ENCODE measurements at places on chromosomes 1 and 21.

GRCh38 chr1:10064416-10065343, 31.9 kb downstream of the UBE4B start:
- no peak for DNase-seq

- DNase-seq: no peak
These were observed 39.8 kb downstream of the SNAP47 start for GRCh38 chr1:227774821-227775661.

GRCh38 chr21:17631195-17631594, 18.5 kb upstream of the BTG3 start:
- DNase-seq: no peak

- DNase-seq: no peak
These were observed 64.9 kb upstream of the LMO4 start for GRCh38 chr1:87263785-87264184.

- DNase-seq: no peak
These were observed 62.8 kb upstream of the NGF start for GRCh38 chr1:115400891-115401290.

- DNase-seq: no peak
These were observed 1.6 kb downstream of the COL6A2 start for GRCh38 chr21:46099476-46099875.

DNA sequence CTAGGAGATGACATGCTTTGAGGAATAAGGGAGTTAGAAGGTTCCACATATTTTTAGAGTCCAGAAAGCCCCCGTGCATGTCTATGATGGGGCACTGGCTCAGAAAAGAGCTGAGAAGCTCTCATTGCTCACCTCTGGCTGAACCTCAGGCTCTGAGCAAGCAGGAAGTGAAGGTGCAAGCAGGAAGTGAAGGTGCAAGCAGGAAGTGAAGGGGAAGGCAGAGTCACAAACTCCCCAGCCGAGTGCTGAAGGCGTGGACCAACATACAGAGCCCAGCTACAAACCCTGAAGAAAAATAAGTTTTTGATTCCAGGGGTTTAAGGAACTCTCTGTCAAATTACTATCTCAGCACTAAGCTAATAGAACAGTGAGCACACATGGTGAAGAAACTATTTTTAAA, 7.0 kb downstream of the KRTAP10-8 start:
- peak; percentile 50 for DNase-seq

DNA sequence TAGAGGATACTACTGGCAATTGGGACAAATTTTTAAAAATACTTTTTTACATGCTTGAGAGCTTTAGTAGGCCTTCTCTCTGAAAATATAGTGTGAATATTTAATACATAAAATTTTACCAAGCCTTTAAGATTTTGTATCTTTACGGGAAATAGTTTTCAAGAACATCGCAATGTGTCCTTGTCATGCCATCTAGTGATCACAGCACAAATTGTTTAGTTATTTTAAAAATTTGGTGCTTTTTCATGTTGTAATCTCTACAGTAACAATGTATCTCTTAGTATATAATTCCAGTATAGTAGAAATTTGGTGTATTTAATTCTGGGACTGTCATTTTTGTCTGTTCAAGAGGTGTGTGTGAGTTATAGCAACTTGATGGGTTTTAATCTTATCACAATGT, 6.7 kb downstream of the CDC7 start:
- DNase-seq: no peak

GRCh38 chr1:116842654-116843053, 67.1 kb upstream of the PTGFRN start:
- no peak for DNase-seq

DNA sequence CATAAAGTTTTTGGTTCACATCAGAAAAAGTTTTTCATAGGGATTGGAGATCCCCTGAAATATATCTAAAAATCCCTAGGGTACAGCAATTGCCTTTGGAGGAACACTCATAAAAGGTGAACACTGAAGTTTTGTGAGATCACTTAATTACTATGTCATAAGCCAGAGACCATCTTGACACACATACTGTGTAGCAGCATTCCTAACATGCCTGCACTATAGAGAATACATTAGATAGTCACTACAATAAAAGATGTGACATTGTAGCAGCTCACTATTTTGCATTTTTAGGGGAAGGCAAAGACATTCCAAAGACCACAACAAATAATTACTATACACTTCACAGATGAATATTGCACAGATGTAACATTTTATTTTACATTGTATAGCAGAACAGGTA, 779.9 kb downstream of the KCNT2 start:
- DNase-seq: no peak

DNA sequence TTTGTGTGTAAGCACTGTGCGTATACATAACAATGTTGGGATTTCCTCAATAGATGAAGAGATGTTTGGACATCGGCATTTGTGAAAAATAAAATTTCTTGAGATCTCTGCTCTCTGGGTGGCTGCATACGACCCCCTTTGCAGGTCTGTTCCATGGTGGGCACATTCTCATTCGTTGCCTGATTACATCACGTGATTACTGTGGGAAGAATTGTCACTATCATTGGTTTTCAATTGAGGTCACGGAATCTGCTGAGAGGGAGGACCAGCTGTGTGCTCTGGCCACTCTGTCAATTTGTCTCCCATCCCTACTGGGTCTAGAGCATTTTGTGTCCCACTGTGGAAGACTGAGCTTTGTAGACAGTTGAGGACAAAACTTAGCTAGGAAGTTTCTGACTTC, 81.8 kb downstream of the DISC1 start:
- DNase-seq: no peak

- no peak for DNase-seq
These were observed 25.3 kb downstream of the TMEM51 start for GRCh38 chr1:15178571-15179484.

DNA sequence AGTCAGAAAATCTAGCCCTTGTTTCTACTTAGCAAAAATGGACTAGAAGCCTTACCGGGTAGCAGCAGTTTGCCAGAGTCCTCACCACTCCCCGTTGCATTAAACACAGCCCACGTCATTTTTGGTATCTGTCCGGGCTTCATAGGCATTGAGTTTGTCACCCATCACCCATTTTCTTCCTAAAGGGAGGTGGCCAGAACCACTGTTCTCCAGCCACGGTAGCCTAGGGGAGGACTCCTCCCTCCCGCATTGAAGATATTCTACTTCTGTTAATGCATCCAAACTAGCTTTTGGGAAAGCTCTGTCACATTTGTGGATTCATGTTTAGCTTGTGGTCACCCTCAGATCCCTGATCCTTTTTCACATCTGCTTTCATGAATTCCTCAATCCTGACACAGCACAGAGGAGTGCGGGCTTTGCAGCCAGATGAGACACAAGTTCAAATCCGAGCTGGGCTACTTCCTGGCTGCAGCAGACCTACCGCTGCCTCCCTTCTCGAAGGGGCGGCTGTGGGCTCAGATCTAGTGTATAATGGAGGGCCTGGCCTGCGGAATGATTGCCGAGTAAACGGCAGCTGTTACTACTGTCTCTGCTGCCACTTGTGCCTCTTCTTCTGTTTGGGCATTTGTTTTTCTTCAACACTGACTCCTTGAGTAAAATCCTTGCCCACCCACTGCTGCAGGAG, 63.2 kb upstream of the EFHD2 start:
- DNase-seq: no peak

DNA sequence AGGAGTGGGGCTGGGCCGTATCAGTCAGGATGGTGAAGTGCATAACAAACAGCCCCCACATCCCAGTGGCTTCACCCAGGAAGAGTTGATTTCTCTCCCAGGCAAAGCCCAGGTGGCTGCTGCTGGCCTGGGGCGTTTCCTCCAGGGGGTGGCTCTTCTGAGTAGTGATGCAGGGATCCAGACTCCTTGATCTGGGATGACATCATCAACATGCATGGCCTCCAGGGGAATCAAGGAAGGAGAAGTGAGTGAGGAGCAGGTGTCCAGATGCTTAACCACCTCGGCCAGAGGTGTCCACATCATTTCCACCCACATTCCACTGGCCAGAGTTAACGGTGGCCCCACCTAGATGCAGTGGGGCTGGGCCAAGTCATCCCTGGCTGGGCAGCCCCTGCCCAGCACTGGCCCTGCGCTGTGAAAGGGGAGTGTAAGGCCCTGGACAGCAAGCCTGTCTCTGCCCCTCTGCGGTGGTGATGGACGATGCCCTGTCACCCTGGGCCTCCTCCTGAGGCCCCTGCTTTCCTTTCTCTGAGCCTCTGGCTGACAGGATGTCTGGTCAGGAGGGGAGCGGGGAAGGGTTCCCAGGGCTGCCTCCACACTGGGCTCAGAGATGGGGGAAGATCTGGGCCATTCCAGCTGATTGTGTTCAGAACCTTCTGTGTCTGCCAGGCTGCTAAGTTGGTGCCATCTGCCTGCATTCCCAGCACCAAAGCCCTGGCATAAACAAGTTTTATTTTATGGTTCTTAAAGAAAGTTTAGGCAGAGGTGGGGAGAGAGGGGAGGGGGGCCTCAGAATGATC, 598.2 kb downstream of the MATN1 start:
- no peak for DNase-seq

- DNase-seq: no peak
These were observed 90.2 kb upstream of the VCAM1 start for GRCh38 chr1:100629391-100629790.

GRCh38 chr1:245648749-245649522, 494.2 kb downstream of the KIF26B start:
- no peak for DNase-seq

GRCh38 chr1:41452704-41453290, 31.7 kb downstream of the EDN2 start:
- DNase-seq: no peak

DNA sequence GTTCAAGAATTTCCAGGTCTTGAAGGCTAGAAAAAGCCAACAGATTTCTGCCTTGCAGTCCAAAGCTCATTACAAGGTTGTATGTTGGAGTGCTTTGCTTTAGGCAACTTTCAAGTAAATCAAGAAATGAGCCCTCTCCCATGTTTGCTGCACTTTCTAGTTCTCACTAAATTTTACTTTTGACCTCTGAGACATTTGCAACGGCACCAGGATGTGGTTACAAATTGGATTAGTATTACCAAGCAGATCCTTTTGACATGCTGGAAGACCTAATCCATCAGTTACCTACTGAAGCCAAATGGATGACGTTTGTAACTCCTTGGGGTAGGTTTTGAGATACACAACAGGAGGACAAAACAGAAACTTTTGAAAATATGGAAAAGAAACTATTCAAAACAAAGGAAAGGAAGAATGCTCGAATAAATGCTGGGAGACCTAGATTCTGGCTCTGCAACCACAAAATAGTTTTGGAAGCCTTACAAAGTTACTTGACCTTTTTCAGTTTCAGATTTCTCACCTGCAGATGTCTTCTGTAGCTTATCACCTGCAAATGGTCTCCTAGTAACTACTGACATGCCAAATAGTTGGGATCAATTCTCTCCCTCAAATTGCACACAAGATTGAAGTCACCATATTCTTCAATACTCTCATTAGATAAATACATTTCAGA, 251.7 kb upstream of the ADGRL2 start:
- no peak for DNase-seq

DNA sequence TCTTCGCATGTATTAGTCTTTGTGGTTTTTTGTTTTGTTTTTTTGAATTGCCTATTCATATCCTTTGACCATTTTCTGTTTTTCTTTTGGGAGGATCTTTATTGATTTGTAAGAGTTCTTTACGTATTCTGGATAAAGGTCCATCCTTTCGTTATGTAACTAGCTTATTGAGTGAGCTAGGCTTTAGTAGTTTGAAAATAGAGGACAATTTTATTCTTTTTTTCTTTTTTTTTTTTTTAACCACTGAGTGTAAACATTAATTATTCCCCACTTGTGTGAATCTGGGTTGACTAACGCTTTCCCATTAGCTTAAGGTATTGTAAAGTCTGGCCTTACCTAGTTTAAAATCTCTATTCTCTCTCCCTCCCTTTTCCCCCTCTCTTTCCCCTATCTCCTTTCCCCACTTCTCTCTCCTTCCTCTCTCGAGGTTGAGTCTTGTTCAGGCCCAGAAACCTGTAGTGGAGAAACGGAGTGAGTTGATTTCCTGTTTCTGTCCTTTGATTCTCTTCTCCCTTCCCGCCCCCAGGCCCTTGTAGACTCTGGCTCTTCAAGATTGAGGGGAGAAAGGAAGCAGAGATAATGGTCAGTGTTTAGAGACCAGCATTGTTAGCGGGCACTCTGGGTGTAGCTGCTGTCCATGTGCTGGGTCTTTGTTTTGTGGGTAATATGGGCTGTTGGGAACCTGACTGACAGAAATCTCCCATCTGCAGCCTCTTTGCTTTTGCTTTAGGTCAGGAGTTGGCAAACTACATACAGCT, 1.5 kb downstream of the MORC3 start:
- DNase-seq: no peak

DNA sequence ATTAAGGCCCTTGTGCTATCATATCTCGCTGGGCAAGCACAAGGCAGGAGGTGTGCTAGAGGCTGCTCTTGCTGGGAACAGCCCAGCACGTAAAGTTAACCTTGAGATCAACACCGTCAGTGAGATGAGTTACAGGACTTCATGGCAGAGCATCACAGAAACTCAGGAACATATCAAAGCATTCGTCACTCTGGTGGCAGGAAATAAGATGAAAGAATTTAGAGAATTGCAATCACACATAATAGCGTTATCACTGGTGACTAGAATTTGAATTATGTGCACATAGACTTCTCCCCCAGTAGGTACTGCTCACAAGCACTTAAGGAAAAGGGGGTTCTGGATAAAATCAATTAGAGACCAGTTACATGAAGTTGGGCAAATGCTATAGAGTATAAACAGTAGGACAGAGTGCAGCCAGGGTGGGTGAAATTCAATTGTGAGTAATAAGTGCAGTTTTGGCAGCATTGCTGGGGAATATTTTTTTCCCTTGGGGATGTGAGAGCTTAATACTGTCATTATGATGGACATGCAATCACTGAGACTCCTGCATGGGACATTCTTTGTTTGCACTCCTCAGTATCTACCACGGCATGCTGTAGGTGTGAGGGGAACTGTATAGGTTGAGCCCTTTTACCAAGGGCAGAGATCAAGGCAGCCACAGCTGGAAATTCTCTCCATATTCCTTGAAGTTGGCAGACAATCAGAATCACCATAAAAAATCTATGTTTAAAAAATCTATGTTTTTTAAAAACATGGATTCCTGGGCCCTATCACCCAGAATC, 44.2 kb upstream of the ARHGAP29 start:
- no peak for DNase-seq

DNA sequence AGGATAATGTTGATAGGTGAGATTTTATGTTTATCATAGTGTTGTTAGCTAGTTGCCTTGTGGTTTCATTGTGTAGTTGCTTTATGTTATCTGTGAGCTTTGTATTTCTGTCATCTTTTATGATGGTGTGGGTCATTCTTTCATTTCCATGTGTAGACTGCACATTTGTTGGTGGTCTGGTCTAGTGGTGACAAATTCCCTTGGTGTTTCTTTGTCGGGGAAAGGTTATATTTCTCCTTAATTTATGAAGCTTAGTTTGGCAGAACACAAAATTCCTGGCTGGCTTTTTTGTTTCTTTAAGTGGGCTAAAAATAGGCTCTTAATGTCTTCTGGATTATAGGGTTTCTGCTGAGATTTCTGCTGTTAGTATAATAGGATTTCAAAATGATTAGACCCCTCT, 347.2 kb upstream of the ADAMTS5 start:
- no peak for DNase-seq
